Fibroblast of lung (primary cell): ENCODE measurements at places on chromosomes 5 and 9. TPM values are rescaled to one million over a fixed set of nuclear protein-coding genes. Genes with fewer than 3 reads are reported as not detected.

GRCh38 chr5:170971-171800 lies 20.1 kb upstream of the LRRC14B start:
- DNase-seq: no peak

GRCh38 chr9:77454663-77455062 lies 193.5 kb downstream of the GNA14 start:
- peak; percentile 57 for DNase-seq

DNA sequence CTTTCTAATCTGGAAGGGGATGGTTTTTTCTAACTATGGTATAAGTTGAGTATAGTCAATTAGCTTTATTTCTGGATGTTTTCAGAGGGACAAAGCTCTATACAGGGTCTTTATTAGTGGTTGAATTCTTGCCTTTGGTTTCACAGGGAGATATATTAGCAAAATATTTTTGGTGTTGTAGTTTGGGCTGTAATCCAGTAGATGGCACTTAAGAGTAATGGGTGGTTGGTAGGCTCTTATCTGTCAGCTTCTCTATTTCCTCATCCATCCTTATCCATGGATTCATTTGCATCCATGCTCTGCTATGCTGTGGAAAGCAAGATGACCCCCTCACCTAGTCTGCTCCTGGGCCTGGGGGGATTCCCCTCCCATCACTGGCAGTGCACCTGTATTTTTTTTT lies 363.6 kb upstream of the CYLC2 start:
- no peak for DNase-seq

DNA sequence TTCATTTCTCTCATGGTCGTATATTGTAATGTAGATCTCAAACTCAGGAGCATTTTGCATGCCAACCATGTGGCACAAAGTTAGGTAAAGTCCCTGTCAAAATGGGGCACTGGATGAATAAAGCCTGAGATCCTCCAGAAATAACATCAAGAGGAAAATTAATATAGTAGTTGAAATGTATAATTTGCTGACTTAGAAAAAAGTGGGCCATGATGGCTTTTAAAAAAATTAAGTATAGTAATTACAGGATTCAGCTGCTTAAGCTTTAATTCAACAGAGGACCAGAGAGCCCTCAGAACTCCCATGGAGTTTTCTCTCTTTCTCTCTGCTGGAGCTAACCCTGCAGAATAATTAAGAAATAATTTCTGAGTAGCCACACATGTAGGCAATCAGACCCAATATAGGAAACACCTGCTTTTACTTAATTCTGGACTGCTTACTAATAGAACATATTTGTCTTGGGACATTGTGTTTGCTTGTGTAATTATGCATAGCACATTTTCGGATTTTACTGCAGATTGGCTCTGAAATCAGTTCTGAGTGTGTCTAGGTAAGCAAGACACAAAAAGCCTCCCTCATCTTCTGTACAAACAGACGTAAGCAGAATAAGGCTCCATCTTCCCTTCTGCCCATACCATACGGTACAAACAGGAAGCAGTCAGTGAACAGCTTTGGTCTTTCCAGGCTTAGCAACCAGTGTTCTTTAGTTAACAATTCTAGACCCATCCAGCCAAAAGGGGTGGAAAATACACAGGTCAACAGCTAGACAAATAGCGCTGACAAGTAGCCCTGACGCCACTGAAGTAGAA lies 26.5 kb upstream of the PCSK1 start:
- no peak for DNase-seq

DNA sequence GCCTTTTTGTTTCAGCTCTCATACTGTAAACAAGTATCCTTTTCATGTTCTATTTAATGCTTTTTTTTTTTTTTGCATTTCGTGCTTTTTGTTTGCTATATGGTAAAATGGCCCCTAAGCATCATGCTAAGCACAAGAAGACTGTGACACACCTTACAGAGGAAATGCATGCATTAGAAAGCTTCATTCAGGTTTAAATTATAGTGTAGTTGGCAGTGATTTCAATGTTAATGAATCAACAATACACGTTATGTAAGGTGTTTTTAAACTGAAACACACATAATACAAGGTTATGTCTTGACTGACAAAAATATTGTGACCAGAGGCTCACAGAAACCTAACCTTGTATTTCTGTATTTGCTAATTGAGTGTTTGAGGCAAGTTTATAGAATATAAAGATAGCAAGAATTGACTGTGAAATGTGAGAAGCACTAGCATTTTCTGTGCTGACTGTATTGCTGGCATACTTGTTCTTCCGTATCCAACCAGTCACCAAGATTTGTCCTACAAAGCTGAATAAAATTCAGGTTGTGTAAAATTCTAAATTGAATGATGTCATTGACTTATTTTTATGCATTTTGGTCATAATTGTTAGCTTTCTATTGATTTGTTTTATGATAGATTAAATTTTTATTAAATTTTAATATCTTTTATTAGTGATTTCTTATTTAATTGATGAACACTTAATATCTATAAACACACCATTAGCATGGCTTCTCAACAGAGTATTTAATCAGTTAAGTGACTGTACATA lies 4.1 kb downstream of the CFAP95 start:
- DNase-seq: no peak

DNA sequence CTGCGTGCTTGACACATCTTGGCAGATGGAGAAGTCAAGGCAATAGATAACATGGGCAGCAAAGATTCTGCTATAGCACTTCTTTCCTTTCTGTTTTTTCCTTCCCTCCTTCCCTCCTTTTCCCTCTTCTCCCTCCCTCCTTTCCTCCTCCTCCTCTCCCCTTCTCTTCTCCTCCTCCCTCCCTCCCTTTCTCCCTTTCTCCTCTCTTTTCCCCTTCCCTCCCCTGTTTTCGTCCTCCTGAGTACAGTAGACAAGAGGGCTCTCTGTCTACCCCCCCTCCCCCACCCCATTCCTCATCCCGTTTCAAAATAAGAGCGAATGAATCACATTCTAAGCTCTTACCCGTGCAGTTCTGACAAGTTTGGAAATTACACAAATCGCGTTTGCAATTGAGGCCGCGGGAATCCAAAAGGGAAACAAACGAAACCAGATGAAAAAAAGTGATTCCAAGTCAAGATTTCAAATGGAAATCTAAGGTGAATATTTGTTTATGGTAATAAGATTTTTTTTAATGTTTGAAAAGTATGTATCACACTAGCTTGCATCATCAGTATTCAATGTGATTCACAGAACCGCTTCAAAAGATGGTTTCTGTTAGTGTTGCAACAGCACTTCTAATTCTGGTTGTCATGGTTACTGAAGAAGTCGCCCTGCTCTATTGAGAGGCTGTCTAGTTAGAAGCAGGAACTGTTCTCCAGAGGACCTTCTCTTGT lies 1.3 kb downstream of the NIM1K start:
- DNase-seq: peak; percentile 97

DNA sequence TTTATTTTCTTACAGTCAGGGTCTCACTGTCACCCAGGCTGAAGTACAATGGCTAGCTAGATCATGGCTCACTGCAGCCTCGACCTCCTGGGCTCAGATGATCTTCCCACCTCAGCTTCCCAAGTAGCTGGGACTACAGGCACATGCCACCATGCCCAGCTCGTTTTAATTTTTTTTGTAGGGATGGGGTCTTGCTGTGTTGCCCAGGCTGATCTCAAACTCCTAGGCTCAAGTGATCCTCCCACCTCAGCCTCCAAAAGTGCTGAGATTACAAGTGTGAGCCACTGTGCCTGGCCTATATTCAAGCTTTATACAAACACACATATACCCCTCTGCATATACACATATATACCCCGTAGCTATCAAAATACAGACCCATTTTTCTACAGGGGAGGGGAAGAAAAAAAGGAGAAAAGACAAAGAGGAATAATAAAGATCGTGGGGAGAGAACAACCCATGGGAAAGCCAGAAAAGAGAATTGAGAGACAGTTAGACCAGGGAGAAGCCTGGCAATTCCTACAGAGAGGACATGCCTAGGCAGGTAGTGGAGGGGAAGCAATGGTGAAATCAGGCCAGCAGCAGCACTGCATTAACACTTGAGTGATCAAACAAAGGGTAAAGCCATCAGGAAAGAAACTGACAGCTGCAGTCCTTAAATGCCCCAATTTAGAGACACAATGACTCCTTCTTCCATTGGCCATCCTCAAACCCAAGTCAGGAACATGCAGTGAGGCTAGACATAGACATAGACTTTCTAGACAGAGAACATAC lies 102.7 kb downstream of the EFNA5 start:
- DNase-seq: no peak

DNA sequence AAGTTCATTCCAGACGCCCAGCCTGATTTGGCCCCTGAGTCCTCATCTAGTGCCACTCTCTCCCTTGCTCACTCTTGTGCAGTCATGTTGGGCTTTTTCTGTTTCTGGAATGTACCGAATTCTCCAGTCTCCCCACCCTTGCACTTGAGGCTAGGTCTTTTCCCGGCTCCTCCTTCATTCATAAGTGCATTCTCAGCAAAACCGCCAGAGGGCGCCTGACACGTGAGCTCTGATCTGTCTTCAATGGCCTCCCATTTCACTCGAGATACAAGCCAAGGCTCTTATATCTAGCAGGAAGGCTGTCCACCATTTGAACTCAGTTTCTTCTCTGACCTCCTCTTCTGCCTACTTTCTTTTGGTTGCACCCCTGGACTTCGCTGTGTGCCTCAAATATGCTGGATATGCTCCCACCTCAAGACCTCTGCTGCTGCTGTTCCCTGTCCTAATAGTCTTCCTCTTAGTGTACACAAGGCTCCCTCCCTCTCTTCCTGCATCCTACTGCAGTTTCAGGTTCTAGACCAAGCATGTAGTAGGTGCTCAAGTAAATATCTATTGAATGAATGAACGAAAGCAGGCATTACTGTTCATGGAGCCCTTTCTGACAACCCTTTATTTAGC lies 568.1 kb upstream of the WWC1 start:
- DNase-seq: peak; percentile 78

GRCh38 chr5:159884917-159885620 lies 31.2 kb upstream of the ADRA1B start:
- DNase-seq: no peak

DNA sequence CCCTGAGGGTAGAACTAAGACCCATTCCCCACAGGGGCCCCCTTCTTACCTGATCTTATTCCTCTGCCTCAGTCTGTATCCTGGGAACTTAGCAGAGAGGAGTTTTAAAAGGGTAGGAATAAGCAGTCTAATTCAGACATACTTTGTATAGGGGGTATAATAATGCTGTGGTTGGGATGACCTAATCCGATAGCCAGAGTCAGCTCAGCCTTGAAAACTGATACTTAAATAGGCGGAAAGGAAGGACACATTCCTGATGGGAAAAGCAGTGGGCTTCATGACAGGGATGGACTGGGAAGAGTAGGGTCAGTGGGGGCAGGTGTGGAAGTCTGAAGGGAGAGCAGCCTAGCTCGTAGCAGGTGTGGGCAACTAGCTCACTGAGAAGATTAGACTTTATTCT lies 52.2 kb upstream of the TESK1 start:
- DNase-seq: peak; percentile 56

DNA sequence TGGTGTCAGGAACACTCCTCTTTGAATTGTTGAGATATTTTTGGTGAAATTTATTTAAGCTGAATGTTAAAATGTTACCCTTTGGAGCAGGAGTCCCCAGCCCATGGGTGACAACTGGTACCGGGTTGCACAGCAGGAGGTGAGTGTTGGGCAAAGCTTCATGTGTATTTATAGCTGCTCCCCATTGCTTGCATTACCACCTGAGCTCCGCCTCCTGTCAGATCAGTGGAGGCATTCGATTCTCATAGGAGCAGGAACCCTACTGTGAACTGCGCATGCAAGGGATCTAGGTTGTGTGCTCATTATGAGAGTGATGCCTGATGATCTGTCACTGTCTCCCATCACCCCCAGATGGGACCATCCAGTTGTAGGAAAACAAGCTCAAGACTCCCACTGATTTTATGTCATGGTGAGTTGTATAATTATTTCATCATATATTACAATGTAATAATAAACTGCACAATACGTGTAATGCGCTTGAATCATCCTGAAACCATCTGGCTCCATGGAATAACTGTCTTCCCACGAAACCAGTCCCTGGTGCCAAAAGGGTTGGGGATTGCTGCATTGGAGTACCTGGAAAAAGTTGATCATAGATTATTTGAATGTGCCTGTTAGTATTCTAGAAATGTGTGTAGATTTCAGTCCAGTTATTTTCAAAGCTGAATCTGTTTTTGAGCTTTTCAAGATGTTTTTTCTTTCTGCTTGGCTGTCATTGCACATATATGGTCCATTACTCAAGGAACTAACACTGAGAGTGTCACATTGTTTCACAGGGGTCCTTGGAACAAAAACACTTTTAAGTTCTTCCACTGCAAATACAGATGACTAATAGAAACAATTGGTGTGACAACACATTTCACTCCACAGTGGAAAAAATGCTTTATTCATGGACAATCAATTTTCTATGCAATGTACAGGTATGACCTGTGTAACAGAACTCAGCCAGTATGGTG lies 104.6 kb upstream of the TNFAIP8 start:
- DNase-seq: peak; percentile 18

GRCh38 chr5:14143841-14144585 lies 871 bp downstream of the TRIO start:
- no peak for DNase-seq

Gene CCDC152
- 1.5 and 2.5 TPM in 2 replicates for total RNA-seq

Gene RGS7BP
- under 0.01 and 0.51 TPM in 2 replicates for total RNA-seq

Gene C9orf153
- 0.17 and 0.51 TPM in 2 replicates for total RNA-seq

Gene IL5
- total RNA-seq: not detected in 2 replicates
